NCI-H187 treated with DMSO at 0.1 percent for 48 hours (cell line): ENCODE measurements at places on chromosomes 16 and 17.

DNA sequence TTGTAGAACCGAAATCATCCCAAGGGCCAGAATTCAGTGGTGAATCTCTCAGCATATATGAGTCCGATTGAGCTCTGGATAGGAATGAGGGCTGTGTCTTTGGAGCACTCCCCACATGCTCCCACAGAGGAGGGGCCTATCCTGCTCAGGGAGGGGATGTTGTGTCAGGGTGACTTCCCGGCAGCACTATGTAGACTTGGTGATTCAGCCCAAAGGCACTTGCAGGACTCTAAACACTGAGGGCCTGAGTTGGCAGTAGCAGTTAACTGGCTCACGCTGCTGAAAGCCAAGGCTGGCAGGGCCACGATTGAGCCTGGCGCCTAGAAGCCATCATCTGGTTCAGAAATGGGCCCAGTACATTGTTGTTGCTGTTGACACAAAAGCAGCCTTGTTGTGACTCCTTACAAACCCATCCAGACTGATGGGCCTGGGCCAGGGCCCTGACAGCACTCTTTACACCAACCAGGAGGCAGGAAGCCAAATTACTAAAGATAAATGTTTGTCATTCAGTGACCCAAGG is 31.9 kb downstream of the NMT1 start:
- DNase-seq: no peak

GRCh38 chr16:74232806-74233465 is 63.7 kb upstream of the PSMD7 start:
- DNase-seq: no peak

- DNase-seq: no peak
These were observed 53.3 kb downstream of the USP22 start for GRCh38 chr17:20989481-20989880.

GRCh38 chr17:32684087-32684958 is 192.6 kb downstream of the MYO1D start:
- no peak for DNase-seq

DNA sequence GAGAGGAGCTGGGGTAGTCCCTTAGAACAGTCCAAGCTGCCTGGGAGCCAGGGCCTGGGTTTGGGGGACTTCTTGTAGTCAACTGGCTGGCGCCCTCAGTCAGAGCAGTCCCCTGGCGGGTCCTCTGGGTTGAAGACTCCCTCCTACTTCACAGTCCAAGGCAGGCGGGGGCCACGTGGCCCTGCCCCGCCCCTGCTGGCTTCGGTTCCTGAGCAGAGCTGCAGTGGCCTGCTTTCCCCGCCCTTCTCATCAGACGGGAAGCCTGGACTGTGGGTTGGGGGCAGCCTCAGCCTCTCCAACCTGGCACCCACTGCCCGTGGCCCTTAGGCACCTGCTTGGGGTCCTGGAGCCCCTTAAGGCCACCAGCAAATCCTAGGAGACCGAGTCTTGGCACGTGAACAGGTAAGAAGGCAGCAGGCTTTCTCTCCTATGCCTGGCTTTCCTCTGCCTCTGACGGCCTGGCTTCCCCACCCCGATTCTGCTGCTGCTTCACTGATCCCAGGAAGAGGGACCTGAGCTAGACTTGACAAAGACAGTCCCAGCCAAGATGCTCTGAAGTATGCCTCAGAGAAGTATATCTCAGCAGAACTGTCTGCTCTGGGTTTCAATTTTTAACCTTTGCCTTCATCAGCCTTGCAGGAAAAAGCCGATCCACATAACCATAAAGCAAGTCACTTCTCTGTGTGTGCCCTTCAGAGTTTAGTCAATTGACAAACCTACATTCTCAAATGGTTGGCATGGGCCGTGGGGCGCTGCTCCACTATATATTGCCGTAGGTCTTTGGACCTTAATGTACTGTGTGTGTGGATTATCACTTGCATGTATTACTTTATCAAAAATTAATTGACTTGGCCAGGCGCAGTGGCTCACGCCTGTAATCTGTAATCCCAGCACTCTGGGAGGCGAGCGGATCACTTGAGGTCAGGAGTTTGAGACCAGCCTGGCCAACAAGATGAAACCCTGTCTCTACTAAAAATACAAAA is 56.3 kb downstream of the SF3B3 start:
- no peak for DNase-seq

- no peak for DNase-seq
These were observed 30.6 kb downstream of the METRNL start for GRCh38 chr17:83109793-83110645.

GRCh38 chr17:6072157-6072556 is 2.0 kb downstream of the WSCD1 start:
- DNase-seq: no peak

GRCh38 chr16:27193300-27193990 is 9.9 kb upstream of the KDM8 start:
- DNase-seq: no peak

DNA sequence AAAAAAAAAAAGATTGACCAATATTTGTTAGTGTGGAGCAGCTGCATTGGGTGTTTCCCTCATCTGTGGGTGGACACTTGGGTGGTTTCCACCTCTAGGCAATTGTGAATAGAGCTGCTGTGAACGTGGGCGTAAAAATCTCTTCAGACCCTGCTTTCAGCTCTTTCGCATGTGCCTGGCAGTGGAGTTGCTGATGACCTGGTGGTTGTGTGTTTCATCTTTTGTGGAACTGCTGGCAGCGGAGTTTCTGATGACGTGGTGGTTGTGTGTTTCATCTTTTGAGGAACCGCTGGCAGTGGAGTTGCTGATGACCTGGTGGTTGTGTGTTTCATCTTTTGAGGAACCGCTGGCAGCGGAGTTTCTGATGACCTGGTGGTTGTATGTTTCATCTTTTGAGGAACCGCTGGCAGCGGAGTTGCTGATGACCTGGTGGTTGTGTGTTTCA is 21.4 kb downstream of the ZC3H18 start:
- DNase-seq: no peak
